ENCODE measurements at places on chromosomes 12 and 14.

DNA sequence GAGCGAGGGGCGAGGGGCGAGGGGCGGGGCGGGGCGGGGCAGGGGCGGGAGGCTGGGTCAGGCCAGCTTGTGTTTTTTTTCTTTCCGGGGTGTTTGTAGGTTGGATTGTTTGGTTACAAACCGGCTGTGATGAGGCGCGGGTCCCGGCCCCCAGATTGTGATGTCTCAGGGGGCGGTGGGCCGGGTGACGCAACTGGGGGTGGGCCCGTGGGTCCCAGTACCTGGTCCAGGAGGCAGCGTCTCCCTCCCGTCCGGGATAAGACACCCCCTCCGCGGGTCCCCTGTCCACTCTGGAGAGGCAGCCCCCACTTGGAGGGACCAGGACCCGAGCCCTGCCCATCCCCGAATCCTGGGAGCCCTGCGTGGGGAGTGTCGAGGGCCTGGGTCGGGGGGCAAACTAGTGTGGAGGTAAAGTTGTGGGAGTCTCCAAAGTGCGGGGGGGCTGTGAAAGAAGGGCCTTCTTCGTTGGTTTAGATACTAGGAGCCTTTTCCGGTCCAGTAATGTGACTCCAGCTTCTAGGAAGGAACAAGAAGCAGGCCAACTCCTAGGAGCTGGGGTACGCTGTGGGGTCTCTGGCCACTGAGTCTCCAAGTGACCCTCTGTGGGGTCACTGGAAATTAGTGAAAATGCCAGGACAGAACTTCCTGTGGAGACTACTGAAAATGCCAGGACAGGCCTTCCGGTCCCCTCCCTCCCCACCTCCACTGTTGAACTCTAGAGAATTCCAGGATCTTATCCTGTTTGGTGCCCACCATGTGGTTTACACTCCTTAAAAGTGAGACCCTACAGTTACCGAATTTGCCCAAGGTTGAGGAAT is 579 bp upstream of the CLMN start:
- no peak for DNase-seq

- DNase-seq = no peak
These were observed 4.4 kb downstream of the BLTP3B start for GRCh38 chr12:100138048-100138802.

- DNase-seq = no peak
These were observed 373.4 kb upstream of the PDE3A start for GRCh38 chr12:19994968-19995367.

- no peak for DNase-seq
These were observed 25.3 kb upstream of the TMEM106C start for GRCh38 chr12:47938093-47938492.

- DNase-seq = no peak
These were observed at the start of gene DPY19L2 for GRCh38 chr12:63668028-63668799. Gene DPY19L2, minus strand, starts transcription at chr12:63668493. Its CDS starts 100 bp downstream, at chr12:63668393.

GRCh38 chr14:24894583-24895242 is 155.2 kb downstream of the STXBP6 start:
- DNase-seq = no peak

DNA sequence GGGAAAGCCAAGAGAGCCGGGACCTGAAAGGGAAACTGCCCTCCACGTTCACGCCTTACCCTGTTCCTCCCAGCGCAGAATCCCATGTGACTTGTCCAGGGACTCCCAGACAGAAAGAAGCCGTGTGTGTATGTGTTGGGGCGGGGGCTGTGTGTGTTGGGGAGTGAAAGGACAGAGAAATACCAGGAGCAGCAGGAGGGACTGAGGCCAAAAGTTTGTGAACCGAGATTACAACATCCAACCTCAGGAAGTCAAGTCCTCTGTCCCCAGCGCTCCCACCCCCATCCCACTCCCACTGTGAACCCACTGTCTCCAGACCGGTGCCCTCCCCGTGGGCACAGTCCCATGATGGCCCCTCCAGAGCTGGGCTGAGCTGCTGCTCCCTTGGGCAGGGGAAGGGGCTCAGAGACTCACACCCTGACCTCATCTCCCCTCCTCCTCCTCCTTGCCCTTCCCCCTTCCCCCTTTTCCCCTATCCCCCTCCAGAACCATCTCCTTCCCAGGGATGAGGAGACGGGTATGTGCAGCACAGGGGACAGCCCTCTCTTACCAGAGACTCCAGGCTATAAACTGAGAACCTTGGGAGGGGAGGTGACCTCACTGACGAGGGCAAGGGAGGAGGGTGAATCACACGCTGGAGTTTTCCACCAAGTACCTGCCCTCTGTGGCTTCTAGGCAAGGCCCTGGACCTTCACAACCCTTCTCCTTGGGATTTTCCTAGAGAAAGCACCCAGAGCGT is at the start of gene SLC6A12:
SLC6A12 (minus strand) TSS at position 155 of the 739 bp plus-strand sequence. CDS start 4,171 bp downstream, outside the sequence.
- no peak for DNase-seq

GRCh38 chr12:130572553-130572952 is 143.5 kb downstream of the RIMBP2 start:
- no peak for DNase-seq

- DNase-seq = no peak
These were observed 58.0 kb downstream of the TMTC1 start for GRCh38 chr12:29725587-29726320.

- no peak for DNase-seq
These were observed 58.8 kb upstream of the ACTN1 start for GRCh38 chr14:69037790-69038454.

DNA sequence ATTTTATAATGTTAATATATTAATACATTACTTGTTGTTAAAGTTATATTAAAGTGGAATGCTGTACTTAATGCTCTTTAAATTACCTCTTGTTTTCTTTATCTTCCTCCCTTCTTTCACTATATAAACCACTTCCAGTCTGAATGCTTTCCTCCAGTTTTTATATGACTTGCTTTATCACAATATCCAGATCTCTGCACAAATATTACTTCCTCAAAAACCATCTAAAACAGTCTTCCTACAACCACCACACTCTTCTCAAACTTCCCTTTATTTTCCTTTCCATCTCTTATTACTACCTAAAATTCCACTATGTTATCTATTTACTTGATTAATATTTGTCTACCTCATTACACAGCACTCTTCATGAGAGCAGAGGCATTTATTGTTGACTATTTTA is 956.6 kb downstream of the LRFN5 start:
- DNase-seq = no peak

DNA sequence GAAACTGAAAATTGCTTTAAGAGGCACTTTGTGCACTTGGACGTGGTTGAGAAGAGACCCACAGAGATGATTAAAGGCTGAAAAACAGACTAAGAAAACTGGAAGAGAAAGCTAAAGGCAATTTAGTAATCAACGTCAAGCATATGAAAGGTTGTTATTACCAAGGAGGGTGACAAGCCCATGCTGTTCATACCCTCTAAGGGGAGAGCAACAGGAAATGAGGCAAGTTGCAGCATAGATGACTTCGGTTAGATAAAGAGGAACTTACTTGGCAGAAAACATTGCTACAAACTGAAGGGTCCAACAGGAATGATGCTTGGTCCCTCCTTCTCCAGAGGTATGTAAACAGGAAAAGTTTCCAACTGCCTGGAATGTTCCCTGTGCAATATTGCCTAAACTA is 107.8 kb downstream of the DUSP6 start:
- DNase-seq = no peak
